ENCODE measurements at places on chromosomes 2 and 18.
A peak's percentile ranks its signal among the peaks of the same experiment; 100 is the strongest.

DNA sequence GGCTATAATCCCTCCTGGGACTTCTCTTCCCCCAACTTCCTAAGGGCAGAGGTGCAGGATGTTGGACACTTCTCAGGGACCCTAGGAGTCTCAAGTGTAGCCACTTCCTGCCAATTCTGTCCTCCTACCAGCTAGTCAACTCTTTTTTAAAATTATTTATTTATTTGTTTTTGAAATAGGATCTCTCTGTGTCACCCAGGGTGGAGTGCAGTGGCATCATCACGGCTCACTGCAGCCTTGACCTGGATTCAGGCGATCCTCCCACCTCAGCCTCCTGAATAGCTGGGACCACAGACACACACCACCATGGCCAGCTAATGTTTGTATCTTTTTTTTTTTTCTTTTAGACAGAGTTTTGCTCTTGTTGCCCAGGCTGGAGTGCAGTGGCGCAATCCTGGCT, 11.5 kb downstream of the SFTPB start:
- H3K36me3 ChIP-seq: peaks cover 48% of the 10 kb centered on the region
- H3K27ac ChIP-seq: no peak overlapping the region
- no peak overlapping the region for H3K4me3 ChIP-seq
- no peaks in the 10 kb centered on the region for H3K4me1 ChIP-seq

- no peak overlapping the region for H3K4me3 ChIP-seq
- H3K4me1 ChIP-seq: no peaks in the 10 kb centered on the region
- H3K36me3 ChIP-seq: no peaks in the 10 kb centered on the region
- ATAC-seq: no peak
- no peaks in the 10 kb centered on the region for H3K27me3 ChIP-seq
Observed at GRCh38 chr18:24862201-24862816, 401.9 kb downstream of the HRH4 start.

DNA sequence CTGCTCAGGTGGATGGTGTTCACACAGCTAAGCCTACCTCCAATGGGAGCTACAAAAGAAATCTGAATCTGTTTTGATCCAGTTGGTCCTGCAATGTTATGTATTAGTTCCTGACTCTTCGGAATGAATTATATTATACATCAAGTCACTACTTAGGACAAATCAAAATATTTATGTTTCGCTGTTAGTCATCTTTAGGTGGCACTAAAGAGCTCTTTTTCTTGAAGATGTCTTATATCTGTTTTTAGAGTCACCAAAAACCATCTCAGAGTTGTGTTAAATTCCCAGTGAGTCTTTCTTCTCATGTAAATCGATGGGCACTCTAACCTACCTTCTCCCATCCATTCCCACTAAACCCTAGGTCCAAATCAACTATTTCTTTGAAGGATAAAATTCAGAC, 2.2 kb downstream of the DNER start:
- no peaks in the 10 kb centered on the region for H3K36me3 ChIP-seq
- H3K4me1 ChIP-seq: peaks cover 12% of the 10 kb centered on the region
- peaks cover 63% of the 10 kb centered on the region for H3K27me3 ChIP-seq
- H3K4me3 ChIP-seq: no peak overlapping the region
- ATAC-seq: no peak

- no peak for ATAC-seq
- H3K27me3 ChIP-seq: no peaks in the 10 kb centered on the region
- no peak overlapping the region for H3K4me3 ChIP-seq
- H3K27ac ChIP-seq: peak overlapping the region; percentile 20
Observed at GRCh38 chr2:218369330-218369729, 12.7 kb downstream of the CATIP start.

DNA sequence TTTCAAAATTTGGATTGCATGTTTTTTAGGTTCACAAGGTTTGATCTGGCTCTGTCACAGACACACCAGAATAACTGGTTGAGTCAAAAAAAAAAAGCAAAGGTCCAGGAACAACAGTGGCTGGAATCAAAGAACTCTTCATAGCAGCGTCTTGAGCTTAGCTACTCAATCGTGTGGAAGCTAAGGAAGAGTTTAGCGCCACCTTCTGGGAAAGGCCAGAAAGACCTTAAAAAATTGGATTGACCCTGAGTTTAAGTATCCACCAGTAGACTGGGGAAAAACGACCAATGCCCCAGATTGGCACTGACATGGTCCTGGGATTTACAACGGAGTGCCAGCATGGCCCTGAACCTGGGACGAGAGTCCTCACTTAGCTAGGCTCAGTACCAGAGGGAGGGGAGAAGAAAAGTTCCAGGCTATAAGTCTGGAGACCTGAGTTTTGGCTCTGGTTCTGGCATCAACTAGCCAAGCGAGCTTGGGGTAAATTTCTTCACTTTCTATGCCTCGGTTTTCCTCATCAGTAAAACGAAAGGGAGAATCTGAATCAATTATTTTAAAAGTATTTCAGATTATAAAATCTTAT, 71.1 kb upstream of the TFCP2L1 start:
- peaks cover 56% of the 10 kb centered on the region for H3K36me3 ChIP-seq
- peaks cover 4% of the 10 kb centered on the region for H3K4me1 ChIP-seq
- no peak overlapping the region for H3K27ac ChIP-seq
- H3K27me3 ChIP-seq: no peaks in the 10 kb centered on the region
- ATAC-seq: no peak
- no peak overlapping the region for H3K4me3 ChIP-seq

DNA sequence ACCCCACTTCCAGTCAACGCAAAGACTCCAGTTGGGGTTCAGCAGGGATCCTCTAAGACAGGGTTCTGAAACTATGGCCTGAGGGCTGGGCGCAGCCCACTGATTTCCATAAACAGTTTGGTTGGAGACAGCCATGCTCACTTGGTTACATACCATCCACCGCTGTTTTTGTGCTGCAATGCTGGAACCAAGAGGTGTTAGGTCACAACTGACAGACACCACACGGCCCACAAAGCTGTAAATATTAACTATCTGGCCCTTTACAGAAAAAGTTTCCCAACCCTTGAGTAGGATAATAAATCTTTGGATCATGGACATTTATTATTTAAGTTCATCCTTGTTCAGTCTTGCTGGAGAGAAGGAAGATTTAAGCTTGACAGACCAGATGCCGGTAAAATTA, 8.4 kb upstream of the CD226 start:
- H3K27me3 ChIP-seq: no peaks in the 10 kb centered on the region
- peaks cover 19% of the 10 kb centered on the region for H3K4me1 ChIP-seq
- ATAC-seq: no peak
- H3K27ac ChIP-seq: no peak overlapping the region
- peaks cover 13% of the 10 kb centered on the region for H3K36me3 ChIP-seq

GRCh38 chr2:29223851-29224692, 108.9 kb downstream of the CLIP4 start:
- no peaks in the 10 kb centered on the region for H3K36me3 ChIP-seq
- ATAC-seq: no peak
- no peak overlapping the region for H3K4me3 ChIP-seq
- H3K27me3 ChIP-seq: peaks cover 50% of the 10 kb centered on the region

GRCh38 chr2:226771067-226771466, 28.6 kb downstream of the IRS1 start:
- H3K36me3 ChIP-seq: peaks cover 11% of the 10 kb centered on the region
- H3K27ac ChIP-seq: no peak overlapping the region
- H3K27me3 ChIP-seq: no peaks in the 10 kb centered on the region
- H3K4me3 ChIP-seq: no peak overlapping the region
- peaks cover 40% of the 10 kb centered on the region for H3K4me1 ChIP-seq
- ATAC-seq: no peak

DNA sequence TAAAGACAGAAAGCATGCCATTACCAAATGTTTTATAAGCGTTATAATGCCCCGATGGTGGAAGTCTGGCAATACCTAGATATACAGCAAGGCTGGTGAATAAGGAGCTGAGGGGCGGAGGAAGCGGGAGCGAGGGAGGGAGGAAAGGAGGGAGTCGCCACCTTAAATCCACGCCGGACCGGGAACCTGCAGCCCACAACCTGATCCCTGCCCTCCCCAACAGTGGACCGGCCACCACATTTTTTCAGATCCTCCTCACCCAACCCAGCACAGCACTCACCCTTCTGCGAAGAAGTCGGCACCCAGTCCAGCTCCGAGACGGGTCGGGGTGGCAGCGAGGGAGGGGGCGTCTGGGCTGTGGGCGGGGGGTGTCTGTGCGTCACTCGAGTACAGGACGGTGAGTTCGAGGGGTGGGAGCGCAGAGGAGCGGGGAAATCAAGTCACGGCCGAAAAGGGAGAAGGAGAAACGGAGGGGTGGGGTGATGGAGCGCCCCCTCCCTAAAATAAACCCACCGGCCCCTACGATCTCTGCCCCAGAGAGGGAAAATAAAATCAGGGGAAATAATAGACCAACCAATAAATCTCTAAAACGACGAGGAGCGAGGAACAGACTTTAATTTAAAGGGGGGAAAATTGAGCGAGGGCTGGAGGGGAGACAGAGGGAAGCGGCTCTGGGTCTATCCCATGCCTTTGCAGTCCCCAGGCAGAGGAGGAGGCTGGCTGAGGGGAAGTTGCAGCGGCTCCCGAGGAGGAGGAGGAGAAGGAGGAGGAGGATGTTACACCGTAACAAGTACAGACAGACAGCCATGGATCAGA, 96.5 kb upstream of the SERTAD2 start:
- peak overlapping the region; percentile 94 for H3K27ac ChIP-seq
- ATAC-seq: no peak
- no peaks in the 10 kb centered on the region for H3K27me3 ChIP-seq
- H3K4me3 ChIP-seq: peak overlapping the region; percentile 97
- H3K4me1 ChIP-seq: peaks cover 23% of the 10 kb centered on the region

DNA sequence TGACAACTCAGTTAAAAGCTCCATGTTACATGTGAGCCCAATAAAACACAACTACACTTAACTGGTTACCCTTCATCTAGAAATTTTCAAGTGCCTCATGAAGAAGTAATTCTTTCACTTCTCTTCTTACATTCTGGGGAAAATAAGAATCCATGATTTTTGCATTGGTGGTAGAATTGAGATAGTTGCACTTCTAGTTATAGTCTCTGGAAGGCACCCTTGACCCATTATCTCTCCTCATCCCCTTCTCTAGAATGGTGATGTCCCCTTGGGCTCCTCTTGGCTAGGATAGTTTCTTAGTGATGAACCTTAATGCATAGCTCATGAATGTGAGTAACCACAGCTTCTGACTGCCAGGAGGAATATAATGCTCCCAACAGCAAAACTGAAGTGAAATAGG, 3.6 kb downstream of the LGALSL start:
- H3K36me3 ChIP-seq: no peaks in the 10 kb centered on the region
- H3K27me3 ChIP-seq: no peaks in the 10 kb centered on the region
- H3K4me1 ChIP-seq: peaks cover 15% of the 10 kb centered on the region
- H3K27ac ChIP-seq: no peak overlapping the region
- no peak overlapping the region for H3K4me3 ChIP-seq
- no peak for ATAC-seq

DNA sequence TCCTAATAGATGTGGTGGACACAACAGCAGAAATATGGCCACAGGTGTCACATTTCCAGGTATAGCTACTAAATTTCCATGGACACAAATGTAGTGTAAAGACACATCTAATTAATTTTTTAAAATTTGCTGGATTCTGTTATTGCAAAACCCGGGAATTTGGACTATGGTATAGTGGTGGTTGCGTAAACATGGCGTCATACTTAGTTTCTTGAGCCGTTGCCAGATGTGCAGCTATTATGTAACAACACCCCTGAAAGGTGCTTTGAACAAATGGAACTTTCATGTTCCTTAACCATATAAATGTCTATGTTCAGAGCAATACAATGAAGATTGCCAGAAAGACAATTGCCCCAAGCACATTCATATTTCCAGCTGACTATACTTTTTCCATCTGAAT, 85.9 kb downstream of the HRH4 start:
- no peak overlapping the region for H3K4me3 ChIP-seq
- H3K36me3 ChIP-seq: no peaks in the 10 kb centered on the region
- no peaks in the 10 kb centered on the region for H3K4me1 ChIP-seq
- H3K27me3 ChIP-seq: no peaks in the 10 kb centered on the region

DNA sequence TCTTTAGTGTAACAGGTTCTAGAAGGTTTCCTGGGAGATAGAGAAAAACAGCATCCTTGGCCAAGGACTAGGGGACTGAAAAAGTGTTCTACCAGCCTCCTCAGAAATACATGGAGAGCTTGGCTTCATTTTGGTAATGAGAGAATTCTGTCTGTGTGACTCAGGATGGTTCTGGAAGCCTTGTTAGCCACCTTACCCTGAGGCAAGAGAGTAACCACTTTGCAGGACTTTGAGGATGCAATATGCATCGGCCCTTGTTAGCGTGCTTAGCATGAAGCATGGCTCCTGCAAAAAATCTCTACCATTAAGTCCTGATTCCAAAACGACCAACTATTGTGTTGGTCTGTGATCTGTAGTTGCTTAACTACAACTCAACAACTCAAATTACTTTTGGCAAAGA, 79.8 kb downstream of the C1QL2 start:
- no peaks in the 10 kb centered on the region for H3K36me3 ChIP-seq
- no peaks in the 10 kb centered on the region for H3K4me1 ChIP-seq
- ATAC-seq: no peak
- H3K27me3 ChIP-seq: no peaks in the 10 kb centered on the region
- H3K27ac ChIP-seq: no peak overlapping the region
- H3K4me3 ChIP-seq: no peak overlapping the region

DNA sequence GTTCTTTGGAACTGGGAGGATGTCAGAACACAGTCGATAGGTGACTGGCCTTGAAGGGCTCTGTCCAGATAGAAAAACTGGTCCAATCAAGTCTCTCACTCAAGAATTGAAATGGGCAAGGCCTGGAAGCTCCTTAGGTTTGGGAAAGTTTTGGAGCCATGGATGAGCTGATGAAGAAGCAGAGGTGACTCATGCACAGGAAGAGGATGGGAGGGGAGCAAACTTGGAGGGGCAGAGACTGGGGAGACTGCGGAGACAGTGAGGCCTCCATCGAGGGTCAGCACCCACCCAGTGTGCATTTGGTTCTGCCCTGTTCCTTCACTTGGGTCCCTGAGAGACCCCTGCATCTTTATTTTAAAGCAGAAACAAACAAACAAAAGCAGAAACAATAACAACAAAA, 41.1 kb downstream of the SOWAHC start:
- H3K4me3 ChIP-seq: no peak overlapping the region
- no peak overlapping the region for H3K27ac ChIP-seq
- no peaks in the 10 kb centered on the region for H3K4me1 ChIP-seq
- H3K36me3 ChIP-seq: no peaks in the 10 kb centered on the region
- peaks cover 16% of the 10 kb centered on the region for H3K27me3 ChIP-seq

GRCh38 chr2:134335601-134336000, 81.7 kb downstream of the MGAT5 start:
- H3K27me3 ChIP-seq: no peaks in the 10 kb centered on the region
- no peak for ATAC-seq
- H3K36me3 ChIP-seq: peaks cover 56% of the 10 kb centered on the region
- no peak overlapping the region for H3K4me3 ChIP-seq

DNA sequence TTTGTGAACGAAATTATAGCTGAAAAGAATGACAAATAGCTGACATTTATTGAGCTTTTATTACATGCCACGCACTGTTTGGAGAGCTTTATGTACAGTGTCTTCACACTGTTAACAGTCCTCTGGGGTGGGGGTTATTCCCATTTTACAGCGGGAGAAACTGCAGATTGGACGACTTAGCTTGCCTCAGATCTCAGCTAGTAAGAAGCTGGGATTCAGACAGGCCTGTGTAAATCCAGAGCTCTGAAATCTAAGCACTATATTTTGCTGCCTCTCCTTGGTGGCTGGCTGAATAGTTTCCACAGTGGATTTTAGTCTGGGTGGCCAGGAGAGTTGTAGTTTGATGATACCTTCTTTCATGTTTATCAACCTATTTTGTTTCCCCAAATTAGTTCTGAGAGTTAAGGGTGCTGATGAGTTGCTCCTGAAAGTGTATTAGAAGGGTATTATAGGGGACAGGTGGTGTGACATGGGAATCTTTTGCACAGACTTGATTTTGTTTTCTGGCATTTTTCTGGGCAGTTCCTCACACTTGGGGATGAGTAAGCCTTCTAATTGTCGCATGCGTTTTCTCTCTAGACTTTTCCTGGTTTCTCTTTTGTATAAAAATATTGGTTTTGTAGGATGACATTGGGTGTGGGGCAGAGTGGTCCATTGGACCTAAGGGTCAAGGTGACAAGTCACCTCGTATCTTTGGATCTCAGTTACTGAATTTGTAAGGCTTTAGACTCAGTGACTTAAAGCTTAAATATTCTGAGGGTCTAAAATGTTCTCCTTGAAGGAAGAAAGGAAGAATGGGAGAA, 1.5 kb downstream of the ACSL3 start:
- H3K27ac ChIP-seq: peak overlapping the region; percentile 87
- H3K27me3 ChIP-seq: no peaks in the 10 kb centered on the region

All from stimulated activated memory B cell treated with anti-CD40 and anti-IgM and Interleukin-4, amounts not matched to agents 10 μg/mL and 1 μg/mL and 100 μg/mL, for 72 hours (primary cell).